ENCODE measurements at places on chromosomes 3 and 15.

DNA sequence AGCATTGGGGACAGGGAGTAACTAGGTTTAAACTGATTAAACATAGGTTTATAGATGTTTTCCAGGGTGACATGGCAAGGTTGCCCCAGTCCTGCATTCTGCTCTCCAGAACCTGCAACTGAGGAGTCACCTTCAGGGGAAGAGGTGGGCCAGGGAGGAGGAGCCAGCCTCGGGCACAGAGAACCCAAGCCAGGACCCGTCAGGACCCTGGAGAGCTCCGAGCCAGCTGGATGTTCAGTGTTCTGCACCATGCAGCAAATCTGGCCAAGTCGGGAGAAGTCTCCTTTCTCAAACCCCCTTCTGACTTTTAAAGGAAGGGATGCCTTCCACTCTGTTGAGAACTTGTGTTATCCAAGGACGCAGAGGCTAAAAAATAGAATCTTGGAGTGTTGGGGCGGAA lies 62.1 kb upstream of the SLC6A11 start:
- no peak for DNase-seq

- DNase-seq, result no peak
These were observed 326.4 kb upstream of the SATB1 start for GRCh38 chr3:18751514-18751913.

DNA sequence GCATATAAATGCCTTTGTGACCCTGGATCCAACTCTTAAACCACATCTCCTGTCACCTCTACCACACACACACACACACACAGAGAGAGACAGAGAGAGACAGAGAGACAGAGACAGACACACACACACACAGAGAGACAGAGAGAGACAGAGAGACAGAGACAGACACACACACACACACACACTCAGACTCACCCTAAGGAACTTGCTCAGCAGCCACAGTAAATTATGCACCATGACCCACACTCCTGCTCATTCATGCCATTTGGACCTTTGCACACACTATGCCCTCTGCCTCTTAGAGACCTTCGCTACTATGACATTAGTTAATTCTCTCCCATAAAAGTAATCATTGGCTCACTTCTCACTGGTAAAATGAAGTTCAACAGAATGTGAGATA lies 275.7 kb downstream of the ADAMTSL3 start:
- DNase-seq, result no peak

DNA sequence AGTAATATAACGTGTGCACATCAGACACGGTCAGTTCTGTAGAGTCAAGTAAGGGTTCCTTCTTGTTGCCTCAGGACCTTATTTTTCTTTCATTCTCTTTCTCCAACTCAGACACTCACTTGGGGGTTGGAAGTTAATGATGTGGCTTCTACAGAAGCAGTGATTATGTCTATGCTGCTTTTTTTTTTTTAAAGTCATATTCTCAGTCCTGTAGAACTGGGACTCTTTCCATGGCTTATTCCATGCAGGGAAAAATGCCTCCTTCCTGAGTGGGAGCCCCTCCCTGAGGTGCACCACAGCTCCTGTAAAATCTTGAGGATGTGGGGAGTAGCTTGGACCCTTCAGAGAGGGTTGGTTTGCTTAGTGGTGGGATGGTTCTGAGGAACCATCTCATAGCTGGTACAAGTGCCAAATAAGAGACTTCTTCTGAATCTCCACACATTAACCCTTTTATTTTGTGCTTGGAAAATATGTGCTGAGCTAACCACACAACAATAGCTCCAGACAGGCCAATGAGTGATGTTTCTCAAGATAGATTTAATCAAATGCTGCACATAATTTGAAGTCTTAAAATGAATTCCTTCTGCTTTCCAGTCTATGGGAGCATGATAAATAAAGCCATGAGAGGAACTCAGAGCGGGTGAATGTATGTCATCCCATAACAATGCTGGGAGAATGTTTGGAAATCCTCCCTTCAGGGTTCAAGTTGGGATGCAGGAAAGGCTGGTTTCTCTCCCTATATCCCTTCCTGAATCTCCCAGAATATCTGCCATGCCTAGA lies 23.3 kb upstream of the FSTL1 start:
- DNase-seq, result no peak

- DNase-seq, result no peak
These were observed 7.4 kb downstream of the SPRED1 start for GRCh38 chr15:38260077-38260476.

DNA sequence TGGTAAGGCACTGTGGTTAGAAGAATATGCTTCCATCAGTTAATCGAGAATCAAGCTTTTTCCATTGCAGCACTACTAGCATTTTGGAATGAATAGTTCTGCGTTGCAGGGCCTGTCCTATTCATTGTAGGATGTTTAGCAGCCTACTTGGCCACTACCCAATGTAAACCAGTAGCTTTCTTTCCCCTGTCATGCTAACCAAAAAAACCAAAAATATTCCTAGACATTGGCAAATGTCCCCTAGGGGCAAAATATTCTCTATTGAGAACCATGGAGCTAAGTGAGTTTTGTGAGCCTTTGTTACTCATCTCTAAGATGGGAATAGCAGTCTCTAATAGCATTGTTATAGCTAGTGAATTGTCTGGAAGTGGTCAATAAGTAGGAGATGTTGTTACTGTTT lies 187.2 kb downstream of the CADPS start:
- DNase-seq, result no peak
